Activated CD4-positive, alpha-beta T cell treated with anti-CD3 and anti-CD28 coated beads, Interleukin-2, Interleukin-6, amounts not matched to agents 100 ng/mL and 50 ng/mL, durations not matched to agents 16 hours and 8 hours (primary cell): ENCODE measurements at places on chromosomes 1 and 21.

- no peak for DNase-seq
Measured at GRCh38 chr1:40636777-40637176, 28.7 kb downstream of the RIMS3 start.

DNA sequence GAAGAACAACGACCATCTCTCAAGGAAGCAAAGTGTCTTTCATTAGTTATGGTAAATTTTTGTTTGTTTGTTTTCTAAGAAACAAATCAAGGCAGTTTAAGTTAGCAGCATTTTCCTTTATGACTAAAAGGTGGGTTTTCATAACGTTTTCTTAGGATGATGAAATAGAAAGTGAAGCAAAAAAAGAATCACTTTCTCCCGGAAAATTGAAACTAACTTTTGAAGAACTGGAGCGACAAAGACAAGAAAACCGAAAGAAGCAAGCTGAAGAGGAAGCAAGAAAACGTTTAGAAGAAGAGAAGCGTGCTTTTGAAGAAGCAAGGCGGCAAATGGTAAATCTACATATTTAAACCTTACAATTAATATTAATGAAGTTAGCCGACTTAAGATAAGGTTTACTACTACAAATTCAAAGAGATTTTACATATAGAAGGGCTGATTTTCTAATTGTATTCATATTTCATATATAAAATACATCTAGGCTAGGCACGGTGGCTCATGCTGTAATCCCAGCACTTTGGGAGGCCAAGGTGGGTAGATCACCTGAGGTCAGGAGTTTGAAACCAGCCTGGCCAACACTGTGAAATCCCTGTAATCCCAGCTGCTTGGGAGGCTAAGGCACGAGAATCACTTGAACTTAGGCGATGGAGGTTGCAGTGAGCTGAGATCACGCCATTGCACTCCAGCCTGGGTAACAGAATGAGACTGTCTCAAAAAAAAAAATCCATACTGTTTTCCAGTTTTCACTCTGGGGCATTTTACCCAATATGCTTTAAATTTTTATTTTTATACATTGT, 38.3 kb downstream of the NEXN start:
- DNase-seq = peak; percentile 46

- DNase-seq = no peak
Measured at GRCh38 chr1:53654216-53655210, 84.5 kb downstream of the GLIS1 start.

- DNase-seq = peak; percentile 59
Measured at GRCh38 chr1:24641646-24642151, 1.4 kb upstream of the SRRM1 start.

DNA sequence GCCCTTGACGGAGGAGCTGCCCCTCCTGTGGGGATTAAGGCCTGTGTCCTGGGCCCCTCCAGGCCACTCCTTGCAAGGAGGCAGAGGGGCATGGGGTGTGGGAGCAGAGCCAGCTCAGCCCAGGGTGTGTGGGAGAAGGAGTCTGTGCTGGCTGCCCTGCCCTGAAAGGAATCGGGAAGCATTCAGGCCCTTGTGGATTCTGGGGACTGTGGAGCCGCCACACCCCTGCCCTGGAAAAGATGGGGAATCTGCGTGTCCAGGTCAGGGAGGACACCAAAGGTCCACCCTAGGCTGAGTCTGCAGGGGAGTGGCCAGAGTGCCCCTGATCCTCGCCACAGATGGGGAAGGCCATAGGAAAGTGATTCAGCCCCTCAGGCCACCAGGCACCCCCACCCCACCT, 16.5 kb upstream of the PRDM16 start:
- DNase-seq = no peak

DNA sequence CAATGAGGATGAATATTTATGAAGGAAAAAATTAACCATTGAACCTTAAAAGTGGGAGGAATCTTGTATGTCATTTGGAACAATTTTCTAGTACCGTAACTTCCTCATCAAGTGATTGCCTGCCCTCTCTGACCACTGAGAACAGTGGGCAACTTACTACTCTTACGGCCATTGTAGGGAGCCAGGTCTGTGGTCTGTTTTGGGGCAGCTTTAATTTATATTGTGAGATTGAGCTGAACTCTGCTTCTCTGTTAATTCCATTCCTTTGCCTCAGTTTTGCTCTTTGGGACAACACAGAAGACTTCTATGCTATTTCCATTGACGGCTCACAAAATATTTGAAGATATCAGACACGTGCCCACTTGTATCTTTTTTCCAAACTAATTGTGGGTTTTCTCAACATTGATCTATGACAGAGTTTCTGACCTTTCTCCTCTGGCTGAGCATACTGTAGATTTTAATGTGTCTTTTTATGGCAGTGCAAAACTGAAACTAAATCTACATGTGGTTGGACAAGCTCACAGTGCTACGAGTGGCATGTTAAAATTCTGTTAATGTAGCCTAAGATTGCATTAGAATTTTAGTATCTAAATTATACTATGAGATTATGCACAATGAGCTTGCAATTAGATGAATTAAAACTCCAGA, 27.8 kb upstream of the ZNF281 start:
- peak; percentile 28 for DNase-seq

GRCh38 chr21:45253180-45253579, 34.5 kb downstream of the POFUT2 start:
- no peak for DNase-seq

DNA sequence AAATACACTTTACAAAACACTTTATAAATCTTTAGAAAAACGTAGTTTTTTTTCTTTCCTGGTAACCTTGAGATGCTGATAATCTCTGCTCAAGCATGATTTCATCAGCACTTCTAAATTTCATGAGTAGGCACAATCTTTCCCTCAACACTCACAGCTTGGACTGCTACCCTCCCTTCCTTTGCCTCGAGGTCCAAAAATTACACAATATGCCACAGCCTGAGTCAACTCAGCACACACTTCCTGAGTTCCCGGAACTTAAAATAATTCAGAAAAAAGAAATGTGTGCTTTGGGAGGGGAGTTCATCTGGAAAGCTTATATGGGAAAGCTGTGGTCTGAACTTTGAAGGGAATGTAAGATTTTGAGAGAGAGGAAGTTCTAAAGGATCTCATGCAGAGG, 5.9 kb downstream of the CLCA2 start:
- peak; percentile 77 for DNase-seq

- DNase-seq = no peak
Measured at GRCh38 chr1:220702733-220703270, 12.6 kb downstream of the C1orf115 start.

DNA sequence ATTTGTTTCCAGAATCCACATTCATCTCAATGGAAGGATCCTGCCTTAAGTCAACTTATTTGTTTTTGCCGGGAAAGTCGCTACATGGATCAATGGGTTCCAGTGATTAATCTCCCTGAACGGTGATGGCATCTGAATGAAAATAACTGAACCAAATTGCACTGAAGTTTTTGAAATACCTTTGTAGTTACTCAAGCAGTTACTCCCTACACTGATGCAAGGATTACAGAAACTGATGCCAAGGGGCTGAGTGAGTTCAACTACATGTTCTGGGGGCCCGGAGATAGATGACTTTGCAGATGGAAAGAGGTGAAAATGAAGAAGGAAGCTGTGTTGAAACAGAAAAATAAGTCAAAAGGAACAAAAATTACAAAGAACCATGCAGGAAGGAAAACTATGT, 2.6 kb downstream of the GADD45A start:
- DNase-seq = no peak

GRCh38 chr1:191910245-191910644, 248.0 kb upstream of the RGS18 start:
- no peak for DNase-seq

GRCh38 chr1:15678578-15678977, 5.5 kb upstream of the PLEKHM2 start:
- peak; percentile 32 for DNase-seq

- DNase-seq = no peak
Measured at GRCh38 chr1:229058111-229058561, 212.8 kb upstream of the RAB4A start.

DNA sequence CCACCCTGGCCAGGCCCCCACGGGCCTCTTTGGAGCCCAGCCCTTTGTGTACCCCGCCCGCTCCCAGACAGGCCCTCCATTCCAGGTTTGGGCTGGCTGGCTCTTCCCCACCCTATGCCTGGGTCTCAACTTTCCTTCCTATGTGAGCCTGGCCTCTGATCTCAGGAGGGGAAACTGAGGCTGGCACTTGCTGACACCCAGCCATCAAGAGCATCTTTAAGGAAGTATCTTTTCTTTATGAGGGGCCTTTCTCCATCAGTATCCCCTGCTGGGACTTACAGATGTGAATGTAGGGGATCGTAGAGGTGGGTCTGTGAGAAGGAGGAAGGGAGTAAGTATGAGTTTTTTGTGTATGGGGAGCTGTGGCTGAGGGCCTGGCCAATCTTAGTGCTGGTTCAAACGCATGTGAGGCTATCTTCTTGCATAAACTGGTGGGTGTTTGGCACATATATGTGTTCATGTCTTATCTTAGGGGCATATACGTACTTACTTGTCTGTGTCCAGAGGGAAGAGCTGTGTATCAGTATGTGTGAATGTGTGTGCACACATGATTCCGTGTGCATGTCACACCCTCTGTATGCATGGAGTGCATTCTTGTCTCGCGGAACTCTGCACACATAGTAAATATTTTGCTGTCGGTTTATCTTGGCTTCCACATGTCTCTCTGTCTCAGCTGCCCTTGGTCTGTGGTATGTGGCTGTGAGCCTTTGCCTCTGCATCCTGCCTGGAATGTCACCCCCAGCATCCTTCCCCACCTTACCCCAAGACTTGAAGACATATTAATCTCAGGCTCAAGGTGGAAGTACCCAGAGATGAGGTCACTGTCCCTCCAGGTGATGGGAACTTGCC, 5.4 kb downstream of the NECTIN4 start:
- no peak for DNase-seq

- DNase-seq = no peak
Measured at GRCh38 chr1:201307231-201307630, 23.9 kb downstream of the PKP1 start.

GRCh38 chr1:248183996-248184395, 9.4 kb downstream of the OR2M2 start:
- no peak for DNase-seq

GRCh38 chr1:86926883-86927282, 12.4 kb downstream of the HS2ST1 start:
- DNase-seq = no peak

GRCh38 chr1:152002960-152003359, 9.3 kb upstream of the S100A10 start:
- DNase-seq = no peak

DNA sequence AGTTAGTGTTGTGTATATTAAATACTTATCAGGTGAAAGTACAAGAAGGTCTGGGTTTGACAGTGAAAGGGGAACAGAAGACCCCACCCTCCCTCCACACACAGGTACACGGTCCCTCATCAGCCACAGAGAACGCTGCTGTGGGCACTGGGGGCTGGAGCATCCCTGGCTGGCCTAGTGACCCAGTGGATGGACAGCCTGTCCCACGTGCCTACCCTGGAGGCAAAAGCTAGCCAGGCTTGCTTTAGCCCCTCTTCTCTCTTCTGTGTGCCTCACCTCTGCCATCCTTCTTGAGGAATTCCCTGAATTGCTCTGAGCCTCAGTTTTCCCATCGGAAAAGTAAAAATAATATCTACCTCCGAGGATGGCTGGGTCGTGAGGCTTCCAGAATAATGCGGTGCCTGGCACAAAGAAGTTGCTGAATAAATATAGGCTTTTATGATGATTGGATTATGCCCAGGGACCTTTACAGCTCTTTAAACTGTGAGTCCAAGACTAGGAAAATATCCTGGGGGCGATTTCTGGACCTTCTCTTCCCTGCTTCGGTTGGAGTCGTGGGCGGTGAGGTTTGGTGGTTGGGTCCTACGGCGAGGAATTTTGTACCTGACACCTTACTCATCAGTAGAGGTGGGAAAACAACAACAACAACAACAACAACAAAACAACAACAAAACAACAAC, 918 bp downstream of the IFNLR1 start:
- DNase-seq = no peak

- no peak for DNase-seq
Measured at GRCh38 chr1:52186449-52186848, 44.6 kb downstream of the ZFYVE9 start.

DNA sequence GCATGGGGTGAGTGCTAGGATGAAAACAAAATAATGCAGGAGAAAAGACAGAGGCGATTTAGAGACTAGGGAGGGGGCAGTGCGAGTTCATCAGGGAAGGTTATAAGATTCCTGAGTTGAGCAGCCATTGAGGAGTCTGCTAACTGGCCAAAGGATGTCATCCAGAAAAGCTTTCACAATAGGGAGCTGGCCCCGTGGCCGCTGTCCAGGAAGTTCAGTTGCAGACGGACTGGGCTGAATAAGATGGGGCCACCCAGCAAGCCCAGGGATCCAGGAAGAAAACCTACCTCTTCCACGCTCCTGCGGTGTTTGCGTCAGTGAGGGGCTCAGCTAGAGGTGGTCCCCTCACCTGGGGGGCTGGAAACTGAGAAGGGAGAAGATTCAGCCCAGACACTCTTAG, 4.0 kb upstream of the PKP1 start:
- DNase-seq = no peak

DNA sequence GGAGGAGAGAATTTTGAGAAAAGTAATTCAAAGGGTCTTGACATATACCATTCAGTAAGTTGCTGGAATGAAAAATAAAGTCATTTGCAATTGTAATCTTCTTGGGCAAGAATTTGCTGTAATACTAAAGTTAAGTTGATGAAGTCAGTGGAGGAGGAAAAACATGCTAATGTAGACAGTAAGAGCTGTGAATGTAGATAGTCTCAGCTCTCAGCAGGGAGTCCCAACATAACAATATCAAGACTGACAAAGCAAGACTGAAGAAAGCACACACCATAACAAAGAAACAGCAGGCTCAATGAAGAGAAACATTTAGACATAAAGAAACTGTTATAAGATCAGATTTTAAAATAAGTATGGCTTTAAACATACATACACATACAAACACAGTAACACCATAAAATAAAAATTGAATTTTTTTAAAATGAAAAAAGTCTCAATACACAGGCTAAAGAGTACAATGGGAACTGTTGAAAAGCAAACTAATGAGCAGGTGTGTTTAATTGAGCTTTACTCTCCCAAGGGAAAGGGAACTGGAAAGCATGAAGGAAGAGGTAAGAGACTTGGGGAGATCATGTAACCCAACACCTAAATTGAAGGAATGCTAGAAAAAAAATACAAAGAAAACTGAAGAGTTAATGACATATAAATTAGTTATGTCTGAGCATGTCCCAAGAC, 336.3 kb upstream of the NCAM2 start:
- DNase-seq = no peak

DNA sequence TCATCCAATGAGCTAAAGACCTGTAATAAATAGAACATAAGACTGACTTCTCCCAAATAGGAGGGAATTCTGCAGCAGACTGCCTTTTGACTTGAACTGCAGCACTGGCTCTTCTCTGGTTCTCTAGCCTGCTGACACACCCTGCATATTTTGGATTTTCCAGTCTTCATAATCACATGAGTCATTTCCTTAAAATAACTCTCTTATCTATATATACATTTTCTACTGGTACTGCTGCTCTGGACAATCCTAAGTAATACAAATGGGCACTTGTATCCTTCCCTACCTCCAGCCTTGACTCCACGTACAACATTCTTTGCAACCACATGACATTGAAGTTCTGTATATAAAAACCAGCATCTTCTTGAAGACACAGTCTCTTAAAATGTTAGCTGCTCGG, 429.4 kb upstream of the TMPRSS15 start:
- no peak for DNase-seq

GRCh38 chr1:24905355-24905978, 24.6 kb downstream of the RUNX3 start:
- no peak for DNase-seq

GRCh38 chr1:108537976-108538375, 21.9 kb upstream of the EEIG2 start:
- no peak for DNase-seq

- DNase-seq = no peak
Measured at GRCh38 chr1:176068256-176068655, 138.8 kb downstream of the COP1 start.

GRCh38 chr1:21966247-21967000, 10.4 kb upstream of the CELA3B start:
- no peak for DNase-seq
